ENCODE measurements at places on chromosomes 3 and 15.

- no peak for DNase-seq
These were observed 51.6 kb upstream of the LCTL start for GRCh38 chr15:66617137-66618090.

DNA sequence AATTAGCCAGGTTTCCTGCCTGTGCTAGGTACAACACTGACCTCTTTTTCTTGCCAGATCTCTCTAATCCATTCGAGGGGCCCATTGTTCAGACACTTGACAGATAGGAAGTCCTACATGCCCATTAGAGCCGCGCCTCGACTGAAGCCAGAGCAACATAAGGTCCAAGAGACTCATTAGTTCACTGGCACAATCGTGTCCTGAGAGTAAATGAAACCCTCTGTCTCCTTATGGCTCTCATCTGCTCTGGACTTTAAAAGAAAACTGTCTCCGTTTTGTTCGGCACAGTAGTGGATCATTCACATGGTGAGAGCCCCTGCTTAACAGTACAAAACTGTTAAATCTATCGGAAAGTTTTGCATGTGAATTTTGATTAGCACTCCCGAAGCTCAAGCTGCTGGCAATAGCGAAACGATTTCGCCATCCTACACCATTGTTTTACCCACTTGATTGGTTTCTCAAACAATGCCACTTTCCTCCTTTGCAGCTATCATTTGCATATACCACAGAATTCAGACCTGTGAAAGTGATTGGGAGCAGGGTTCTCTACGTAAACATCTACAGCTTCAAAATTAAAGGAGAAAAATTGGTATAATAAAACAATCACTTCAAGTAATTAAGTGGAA is 19.0 kb upstream of the C15orf61 start:
- DNase-seq = no peak

GRCh38 chr3:27533718-27534573 is 49.8 kb upstream of the SLC4A7 start:
- peak; percentile 80 for DNase-seq

DNA sequence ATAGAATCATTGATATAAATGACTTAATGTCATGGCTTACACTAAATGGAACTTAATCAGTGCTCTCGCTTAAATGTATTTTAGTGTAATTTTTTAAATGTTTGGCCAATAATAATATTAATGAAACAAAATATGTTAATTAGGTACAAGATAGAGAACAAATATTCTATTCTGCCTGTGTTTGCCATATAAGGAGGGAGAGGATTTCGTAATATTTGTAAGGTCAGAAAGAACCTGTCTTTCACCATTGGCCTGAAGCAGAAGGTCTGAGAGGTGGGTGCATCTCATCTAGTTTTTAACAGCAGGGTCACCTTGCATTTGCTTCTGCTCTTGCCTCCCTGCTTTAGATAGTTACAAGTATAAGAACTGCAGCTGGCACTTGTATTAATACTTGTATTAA is 2.5 kb downstream of the GPR87 start:
- no peak for DNase-seq

GRCh38 chr3:112799946-112800345 is 46.7 kb downstream of the CD200R1L start:
- no peak for DNase-seq

GRCh38 chr3:171825222-171825828 is 15.0 kb upstream of the PLD1 start:
- no peak for DNase-seq

DNA sequence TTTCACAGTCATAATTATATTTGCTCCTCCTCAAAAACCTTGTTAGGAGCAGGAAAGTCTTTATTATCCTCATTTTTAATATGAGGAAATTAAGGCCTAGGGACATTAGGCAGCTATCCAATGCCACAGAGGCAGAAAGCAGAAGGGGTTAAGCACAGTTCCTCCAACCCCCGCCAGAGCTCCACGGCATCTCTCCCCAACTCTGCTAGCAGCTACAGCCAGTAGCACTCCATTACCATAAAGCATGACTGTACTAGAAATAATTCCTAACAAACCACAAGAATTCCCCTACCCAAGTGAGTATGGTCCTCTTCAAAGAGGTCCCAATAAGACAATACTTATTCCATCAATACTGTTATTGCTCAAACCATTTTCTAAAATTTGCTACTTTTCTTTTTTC is 9.8 kb downstream of the HEG1 start:
- peak; percentile 85 for DNase-seq

DNA sequence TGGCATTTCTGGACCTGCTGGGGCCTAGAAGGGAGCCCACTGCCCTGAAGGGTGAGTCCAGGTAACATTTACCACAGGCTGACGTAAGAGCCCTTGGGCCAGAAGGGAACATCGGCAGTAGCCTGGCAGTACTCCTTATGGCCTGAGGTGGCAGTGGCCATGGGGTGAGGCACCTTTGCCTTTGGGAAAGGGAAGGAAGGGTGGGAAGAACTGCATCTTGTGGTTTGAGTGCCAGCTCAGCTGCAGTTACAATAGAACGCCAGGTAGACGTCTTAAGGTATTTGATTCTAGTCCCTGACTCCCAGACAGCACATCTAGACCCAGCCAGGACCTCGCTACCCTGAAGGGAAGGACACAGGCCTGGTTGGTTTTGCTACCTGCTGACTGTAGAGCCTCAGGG is 104.9 kb downstream of the SOX14 start:
- DNase-seq = no peak

DNA sequence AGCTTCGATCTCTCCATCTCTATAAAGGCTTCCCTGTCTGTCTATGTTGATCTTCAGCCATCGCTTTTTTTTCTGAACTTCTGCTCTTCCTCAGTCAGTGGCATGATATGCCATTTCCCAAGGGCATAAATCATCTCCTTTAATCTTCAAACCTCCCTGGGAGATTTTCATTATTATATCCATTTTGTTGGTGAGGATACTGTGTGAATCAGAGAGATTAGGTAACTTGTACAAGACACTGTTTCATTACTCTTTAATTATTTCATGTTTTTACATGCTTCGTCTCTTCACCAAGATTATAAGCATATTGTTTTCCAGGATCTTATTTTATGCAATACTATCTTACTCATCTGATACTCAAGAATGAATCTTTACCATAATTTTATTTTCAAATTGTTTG is 124.8 kb upstream of the ATP11B start:
- no peak for DNase-seq

GRCh38 chr3:14405360-14406238 is 3.2 kb downstream of the SLC6A6 start:
- no peak for DNase-seq

- no peak for DNase-seq
These were observed 263.8 kb downstream of the SLCO3A1 start for GRCh38 chr15:92117261-92117731.

DNA sequence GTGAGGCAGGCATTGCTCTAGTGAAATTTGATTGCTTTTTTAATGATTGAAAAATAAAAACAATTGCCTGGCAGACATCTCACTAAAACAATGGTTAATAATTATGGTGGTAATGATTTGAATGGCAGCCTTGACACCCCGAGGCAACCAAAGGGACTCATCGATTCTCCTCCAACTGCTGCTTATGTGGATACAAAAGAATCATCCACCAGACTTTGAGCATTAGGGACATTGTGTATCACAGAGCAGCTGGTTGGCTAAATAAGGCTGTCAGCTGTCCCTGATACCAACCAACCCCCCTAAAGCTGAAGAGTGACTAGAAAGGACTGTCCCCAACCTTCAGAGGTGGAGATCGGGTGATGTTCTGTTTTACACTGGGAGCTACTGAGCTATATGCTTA is 1.7 kb upstream of the CD47 start:
- DNase-seq = no peak

GRCh38 chr3:41742121-41742520 is 219.8 kb downstream of the ULK4 start:
- no peak for DNase-seq

DNA sequence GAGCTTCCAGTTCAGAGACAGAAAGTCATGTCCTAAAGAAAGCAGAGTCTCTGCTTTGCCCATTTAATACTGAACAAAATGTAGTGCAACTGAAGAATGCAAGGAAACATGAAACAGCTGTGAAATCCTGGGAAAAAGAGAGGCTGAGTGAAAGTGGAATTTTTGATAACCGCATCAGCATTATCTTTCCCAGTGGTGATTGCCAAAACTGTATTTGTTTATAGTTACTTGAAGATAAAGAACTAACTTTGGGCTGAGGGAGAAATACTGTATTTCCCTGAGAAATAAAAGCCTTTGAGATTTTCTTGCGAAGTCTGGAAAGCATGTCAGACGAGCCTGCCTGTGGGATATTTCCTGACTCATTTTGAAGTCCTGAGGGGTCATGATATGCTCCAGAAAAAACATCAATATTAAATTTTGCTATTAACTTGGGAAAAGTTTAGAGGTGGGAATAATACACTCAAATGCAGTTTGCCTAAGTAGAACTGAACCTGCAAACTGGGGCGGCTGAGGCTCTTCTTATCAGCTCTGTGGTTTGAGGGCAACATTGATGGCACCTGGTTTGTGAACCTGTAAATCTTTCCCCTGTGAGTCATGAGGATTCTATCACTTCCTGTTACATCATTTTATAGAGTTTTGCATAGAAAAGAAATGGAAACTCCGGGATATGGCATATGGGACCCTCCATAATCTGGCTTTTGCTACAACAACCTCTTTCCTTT is 855.3 kb downstream of the MCTP2 start:
- DNase-seq = peak; percentile 50

DNA sequence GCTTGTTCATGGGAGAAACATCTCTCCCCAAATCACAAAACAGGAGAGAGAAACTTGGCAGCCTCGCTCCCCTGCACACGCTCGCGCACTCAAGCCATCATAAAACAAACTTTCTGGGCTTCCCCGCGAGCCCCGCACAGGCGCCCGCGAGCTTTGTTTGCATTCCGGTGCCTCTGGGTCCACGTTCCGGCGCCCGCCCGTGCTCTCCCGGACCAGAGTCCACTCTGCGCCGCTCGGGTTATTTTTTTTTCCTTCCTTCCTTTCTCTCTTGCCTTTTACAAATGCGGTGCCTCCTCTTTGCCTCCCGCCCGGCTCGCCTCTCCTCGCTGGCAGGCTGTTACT is 363 bp downstream of the MAGI1 start:
- no peak for DNase-seq

GRCh38 chr3:155083313-155083905 is 3.3 kb downstream of the MME start:
- no peak for DNase-seq

DNA sequence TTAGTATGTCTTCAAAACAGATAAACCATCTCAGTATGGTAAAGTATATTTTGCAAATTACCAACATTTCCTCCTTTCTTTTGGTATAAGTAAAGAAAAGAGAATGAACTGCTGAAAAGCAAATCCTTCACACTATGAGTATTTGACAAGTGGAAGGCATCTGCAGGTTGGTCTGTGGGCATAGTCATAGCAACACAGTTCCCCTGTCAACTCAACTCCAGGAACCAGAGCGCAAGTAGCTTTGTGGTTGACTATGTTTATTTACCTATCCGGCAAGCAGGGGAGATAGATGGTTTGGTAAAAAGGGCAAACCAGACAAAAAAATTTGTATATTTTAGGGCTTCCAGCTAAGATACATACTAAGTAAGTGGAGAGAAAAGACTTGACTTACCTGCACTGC is 88.3 kb upstream of the PPIB start:
- DNase-seq = no peak

DNA sequence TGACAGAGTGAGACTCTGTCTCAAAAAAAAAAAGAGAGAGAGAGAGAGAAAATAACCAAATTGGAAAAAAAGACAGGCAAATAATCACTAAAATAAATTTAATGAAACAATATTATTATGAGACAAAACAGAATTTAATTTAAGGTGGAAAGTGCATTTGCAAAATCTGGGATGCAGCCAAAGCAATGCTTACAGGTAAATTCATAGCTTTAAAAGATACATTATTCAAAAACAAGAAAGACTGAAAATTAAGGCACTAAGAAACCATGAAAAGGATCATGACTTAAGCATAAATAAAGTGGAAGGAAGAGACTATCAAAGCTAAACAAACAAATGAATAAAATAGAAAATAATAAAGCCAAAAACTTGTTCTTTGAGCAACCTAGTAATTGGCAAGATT is 37.7 kb downstream of the GRIP2 start:
- DNase-seq = no peak

DNA sequence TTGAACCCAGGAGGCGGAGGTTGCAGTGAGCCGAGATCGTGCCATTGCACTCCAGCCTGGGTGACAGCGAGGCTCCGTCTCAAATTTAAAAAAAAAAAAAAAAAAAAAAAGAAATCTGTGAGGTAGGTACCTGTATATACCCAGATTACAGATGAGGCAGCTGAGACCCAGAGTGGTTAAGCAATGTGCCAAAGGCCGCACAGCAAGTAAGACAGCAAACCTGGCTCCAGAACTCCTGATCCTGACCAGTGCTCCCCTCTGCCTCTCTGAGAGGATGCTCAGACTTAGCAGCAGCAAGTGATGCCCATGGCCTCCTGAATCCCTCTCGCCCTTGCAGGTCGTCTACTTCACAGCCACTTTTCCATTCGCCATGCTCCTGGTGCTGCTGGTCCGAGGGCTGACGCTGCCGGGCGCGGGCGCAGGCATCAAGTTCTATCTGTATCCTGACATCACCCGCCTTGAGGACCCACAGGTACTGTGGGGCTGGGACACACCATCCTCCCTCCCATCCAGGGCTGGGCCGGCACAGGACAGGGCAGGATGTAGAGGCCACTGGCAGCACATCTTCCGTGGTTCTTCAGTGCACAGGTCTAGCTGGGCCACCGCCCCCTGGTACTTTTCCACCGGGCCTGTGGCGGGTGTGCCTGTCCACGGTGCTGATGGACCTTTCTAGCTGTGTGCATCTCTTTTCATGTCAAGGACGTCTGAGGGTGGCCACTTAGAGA is 63.9 kb downstream of the SLC6A6 start:
- DNase-seq = no peak

DNA sequence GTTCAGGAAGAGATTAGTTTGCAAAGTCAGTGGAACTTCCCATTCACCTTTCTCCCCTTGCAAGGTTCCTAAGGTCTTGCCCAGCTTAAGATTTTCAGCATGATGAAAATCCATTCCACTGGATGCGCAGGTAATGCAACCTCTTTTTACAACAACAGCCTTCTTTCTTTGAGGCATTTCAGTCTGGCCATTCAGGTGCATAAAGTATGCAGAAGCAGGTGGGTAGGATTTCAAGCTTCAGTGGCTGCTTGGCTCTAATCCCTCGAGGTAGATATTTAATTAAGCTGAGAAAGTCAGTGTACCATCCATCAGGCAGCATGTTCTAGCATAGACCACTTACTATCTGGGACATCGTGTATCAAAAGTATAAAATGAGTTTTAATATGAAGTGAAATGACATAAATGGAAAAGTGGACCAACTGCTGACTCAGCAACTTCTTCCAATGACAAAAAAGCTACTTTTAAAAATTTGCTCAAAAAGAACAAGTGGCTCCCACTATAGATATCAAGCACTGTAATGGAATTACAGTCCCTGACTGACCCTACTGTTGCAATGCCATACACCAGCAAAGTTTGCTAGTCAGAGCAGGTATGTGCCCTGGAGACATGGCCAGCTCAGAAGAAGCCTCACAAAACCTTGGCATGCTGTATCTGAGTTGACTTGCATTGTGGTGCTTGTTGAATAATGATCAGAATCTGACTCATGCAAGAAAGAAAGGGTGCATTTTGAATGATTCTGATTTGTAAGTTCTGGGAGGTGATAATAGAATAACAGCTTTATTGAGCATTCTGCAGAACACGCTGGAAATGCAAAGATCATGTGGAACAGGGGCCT is 459.9 kb upstream of the MCTP2 start:
- no peak for DNase-seq

All from SW480 (cell line).